ENCODE measurements at places on chromosomes 12 and 14. TPM values are rescaled to one million over a fixed set of nuclear protein-coding genes. Genes with fewer than 3 reads are reported as not detected.

GRCh38 chr12:111445726-111446581 lies 40.2 kb downstream of the SH2B3 start:
- no peak for DNase-seq

ITPK1 gene
- 63.8 TPM for total RNA-seq

DNA sequence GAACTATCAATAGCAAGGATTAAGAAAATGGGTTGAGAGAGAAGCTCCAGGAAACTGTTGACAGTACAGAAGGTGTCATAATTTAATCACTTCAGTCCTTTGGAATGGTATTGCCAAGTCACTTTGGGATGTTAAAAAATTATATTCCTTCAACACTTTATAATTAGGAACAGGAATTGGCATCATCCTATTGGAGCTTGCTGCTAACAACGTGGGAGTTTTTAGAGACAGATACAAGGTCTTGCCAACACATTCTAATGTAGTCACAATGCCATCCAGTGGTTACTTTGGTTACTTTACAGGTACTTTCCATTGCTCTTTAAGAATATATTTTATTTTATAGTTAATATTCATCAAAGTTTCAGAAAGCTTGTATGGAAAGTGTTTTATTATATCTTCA lies 310.1 kb downstream of the SYT1 start:
- no peak for DNase-seq

DNA sequence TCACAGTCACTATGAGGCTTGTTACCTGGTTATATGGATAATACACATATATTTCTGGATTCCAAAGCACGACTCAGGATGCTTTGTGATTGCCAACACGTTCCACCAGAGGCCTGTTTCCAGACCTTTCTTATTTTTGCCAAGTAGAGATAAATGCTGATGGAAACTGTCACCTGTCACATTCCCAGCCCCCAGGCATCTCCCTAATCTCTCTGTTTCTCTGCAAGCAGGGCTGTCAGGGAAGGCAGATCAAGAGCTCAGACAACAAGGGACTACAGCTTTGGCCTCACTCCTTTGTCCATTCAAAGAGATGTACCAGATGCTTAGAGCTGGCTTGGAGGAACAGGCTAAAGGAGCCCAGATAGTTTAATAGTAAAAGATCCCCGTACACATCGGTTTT lies 21.8 kb upstream of the DDHD1 start:
- no peak for DNase-seq

GRCh38 chr12:69131077-69131476 lies 108.3 kb upstream of the CPSF6 start:
- no peak for DNase-seq

GRCh38 chr14:43898687-43899086 lies 608.4 kb downstream of the FSCB start:
- DNase-seq, result no peak

DNA sequence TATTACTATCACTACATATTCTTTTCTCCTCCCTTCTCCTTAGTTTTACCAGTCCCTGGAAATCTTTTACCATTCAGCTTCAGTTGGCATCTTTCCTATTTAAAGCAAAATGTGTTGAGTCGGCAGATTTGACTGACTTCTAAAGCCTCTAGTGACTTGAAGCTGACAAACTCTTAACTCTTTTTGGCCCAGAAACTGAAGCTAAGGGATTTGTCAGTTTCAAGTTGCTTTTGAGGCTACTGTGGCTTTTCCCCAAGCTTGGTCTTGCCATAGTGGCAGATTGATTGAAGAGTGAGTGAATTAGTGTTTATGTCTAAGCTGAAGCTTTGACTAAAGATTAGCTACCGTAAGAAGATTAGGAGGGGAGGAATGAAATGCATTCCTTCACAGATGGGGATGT lies 104.0 kb downstream of the ETNK1 start:
- no peak for DNase-seq

GRCh38 chr12:42730291-42730690 lies 140.7 kb upstream of the PRICKLE1 start:
- DNase-seq, result no peak

DNA sequence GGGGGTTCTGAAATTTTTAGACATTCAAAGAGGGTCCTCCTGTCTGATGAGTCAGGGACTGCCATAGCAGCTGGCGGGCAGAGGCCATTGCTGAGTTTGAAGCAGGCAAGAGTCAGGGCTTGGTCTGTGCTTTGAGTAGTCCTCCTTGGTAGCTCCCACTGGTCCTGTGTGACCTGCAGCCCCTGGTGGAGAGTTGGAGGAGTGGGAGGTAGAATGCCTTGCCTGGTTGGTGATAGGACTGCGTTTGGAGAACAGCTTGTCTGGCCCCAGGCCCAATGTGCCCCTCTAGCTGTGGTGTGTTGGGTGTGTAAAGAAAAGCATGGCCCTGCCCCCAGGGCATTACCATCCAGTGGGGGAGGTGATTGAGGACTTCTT lies 116.7 kb downstream of the BEGAIN start:
- no peak for DNase-seq

GRCh38 chr14:33612197-33612505 lies 338.7 kb downstream of the EGLN3 start:
- DNase-seq, result no peak

LMO3 gene
- total RNA-seq, result 34.1 TPM

- no peak for DNase-seq
Measured at GRCh38 chr14:26163761-26164160, 434.1 kb downstream of the NOVA1 start.

GRCh38 chr12:93145086-93145485 lies 216.0 kb upstream of the EEA1 start:
- DNase-seq, result no peak

- DNase-seq, result no peak
Measured at GRCh38 chr14:23454445-23454856, 15.1 kb upstream of the NGDN start.

DNA sequence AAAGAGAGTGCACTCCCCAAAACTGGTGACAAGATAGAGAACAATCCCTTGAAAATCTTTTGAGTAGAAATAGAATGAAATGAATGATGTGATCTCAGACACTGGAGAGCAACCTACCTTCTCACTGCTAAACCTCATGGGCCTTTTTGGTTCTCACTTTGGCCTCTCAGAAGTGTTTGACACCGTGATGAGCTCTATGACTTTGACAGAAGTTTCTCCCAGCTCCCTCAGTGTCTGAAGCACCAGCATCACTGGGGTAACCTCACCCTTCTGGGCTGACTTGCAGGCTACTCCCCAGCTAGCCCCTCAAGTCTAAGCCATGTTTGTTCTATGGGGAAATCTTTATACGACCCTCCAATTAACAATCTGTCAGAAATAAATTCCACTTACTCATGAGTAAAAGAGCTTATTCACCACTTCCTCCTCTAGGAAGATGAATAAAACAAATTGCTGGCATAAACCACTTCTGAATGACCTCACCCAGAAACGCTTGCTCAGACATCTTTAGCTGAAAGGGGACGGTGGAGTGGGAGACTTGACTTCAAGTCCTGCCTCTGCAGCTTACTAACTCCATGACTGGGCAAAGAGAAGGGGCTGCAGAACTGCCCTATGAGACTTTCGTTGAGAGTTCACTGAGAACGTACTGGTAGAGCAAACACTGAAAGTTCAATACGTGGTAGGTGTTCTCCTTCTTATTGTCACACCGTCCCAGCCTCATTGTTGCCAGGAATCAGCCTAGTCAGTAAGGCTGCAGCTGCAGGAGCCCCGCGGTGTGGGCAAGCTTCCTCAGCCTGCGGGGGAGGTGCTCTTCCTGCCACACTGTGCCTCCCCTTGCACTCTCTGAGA lies 46.5 kb downstream of the ST8SIA1 start:
- no peak for DNase-seq

HOXC9 gene
- 6.3 TPM for total RNA-seq

FLRT2 gene
- total RNA-seq, result 13.5 TPM

OGFOD2 gene
- total RNA-seq, result 18.1 TPM

GRCh38 chr14:25518364-25518763 lies 468.4 kb upstream of the STXBP6 start:
- no peak for DNase-seq

KCNMB4 gene
- 6.1 TPM for total RNA-seq

DNA sequence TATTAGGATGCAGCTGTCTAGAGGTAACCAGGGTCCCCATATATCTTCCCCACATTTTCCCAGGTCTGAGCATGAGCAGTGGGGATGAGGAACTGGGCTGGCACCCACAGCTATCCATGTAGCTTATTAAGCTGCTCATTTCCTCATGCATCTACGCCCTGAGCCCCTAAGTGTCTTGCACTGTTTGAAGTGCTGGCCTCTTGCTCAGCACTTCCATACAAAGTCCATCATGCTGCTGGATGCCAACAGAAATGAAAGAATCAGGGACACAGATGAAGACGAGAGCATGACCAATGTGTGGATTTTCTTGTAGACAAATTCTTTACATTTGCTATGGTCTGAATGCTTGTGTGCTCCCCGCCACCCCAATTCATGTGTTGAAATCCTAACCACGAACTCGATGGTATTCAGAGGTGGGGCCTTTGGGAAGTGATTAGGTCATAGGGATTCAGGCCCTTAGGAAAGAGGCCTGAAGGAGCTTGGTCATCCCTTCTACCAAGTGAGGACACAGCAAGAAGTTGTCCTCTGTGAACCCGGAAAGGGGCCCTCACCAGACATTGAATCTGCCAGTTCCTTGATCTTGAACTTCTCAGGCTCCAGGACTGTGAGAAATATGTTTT lies 54.5 kb downstream of the C12orf75 start:
- no peak for DNase-seq

- DNase-seq, result no peak
Measured at GRCh38 chr12:67220065-67220464, 49.1 kb upstream of the CAND1 start.

GRCh38 chr14:81980601-81981306 lies 447.1 kb upstream of the SEL1L start:
- DNase-seq, result peak; percentile 4

GRCh38 chr14:67360470-67361206 lies 510 bp downstream of the EIF2S1 start:
- no peak for DNase-seq

FAM181A gene
- 13.4 TPM for total RNA-seq

DNA sequence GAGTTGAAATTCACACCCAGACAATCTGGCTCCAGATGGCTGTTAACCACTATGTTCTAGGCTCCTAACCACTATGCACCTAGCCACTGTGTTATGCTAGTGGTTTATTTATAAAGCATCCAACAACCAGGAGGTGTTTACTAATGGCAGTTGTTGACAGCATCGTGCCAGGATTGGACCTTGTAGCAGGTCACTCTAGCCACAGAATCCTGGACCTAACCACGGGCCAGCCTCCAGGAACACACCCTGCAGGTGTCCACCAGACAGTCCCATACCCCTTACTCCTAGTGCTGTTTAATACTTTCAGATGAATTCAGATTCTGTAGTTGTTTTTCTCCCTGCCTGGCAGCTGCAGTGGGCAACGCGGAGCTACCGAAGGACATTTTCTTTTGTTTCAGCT lies 109.4 kb upstream of the MYL2 start:
- DNase-seq, result no peak

DNA sequence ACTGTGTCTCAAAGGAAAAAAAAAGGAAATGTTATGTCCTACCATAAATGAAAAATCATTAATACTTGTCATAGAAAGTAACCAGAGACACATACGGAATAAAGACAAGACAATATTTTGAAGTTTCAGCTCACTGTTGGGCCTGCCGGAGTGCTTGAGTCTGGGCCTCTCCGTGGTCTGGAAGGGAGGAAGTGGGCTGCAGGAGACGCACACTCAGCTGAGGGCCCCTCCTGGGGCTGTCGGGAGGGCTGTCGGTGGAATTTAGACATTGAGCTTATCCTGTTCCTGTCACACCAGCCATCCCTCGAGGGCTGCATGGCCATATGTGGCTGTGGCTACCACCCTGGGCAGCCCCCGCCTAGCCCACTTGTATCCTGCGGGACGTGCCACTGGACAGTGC lies 80.6 kb downstream of the DDX51 start:
- no peak for DNase-seq

GRCh38 chr12:57604454-57604991 lies at the start of gene DTX3:
DTX3 (plus strand) TSS chr12:57604824; CDS start chr12:57606518, 1,694 bp downstream.
- no peak for DNase-seq

ABHD4 gene
- 11.6 TPM for total RNA-seq

DNA sequence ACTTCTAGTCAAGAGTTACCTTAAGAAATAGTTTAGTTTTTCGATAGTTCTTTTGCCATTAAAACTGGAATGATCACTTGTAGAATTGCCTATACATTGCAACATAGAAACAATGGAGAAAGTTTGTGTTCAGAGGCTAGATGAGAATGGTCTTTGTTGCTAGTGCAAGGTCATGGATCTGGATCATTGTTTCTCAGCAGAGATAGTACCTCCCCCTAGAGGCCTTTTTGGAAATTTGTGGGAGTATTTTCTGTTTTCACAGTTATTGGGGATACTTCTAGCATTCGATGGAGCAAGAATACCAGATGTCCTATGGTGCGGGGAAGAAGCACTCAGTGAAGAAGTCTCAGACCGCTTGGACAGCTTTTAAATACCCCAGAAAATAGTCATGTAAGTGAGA lies 138.8 kb upstream of the HMGA2 start:
- no peak for DNase-seq

GRCh38 chr12:24770821-24771220 lies 178.1 kb downstream of the BCAT1 start:
- no peak for DNase-seq

DPY19L2 gene
- total RNA-seq, result 23.2 TPM

GRCh38 chr12:112344220-112344619 lies 38.0 kb downstream of the HECTD4 start:
- DNase-seq, result no peak

DNA sequence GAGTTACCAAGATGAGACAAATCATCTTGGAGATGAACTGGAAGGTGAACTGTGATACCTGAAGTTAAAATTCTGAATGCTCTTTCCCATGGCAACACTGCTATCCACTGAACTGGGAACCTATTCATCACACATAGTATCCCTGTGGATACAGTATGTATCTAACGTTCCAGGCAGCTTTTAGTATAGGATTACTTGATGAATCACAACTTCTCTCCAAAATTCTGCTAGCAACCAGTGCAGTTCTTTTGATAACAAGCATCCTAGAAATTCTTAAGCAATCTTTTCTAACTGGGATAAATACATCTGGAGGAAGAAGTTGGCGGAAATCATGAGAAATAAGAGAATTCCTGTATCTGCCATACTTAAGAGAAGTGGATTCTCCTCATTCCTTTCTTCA lies 66.4 kb downstream of the PAWR start:
- DNase-seq, result no peak

- DNase-seq, result no peak
Measured at GRCh38 chr14:51650716-51651387, 858 bp upstream of the FRMD6 start.

SGPP1 gene
- 11.5 TPM for total RNA-seq

DBX2 gene
- total RNA-seq, result not detected

DNA sequence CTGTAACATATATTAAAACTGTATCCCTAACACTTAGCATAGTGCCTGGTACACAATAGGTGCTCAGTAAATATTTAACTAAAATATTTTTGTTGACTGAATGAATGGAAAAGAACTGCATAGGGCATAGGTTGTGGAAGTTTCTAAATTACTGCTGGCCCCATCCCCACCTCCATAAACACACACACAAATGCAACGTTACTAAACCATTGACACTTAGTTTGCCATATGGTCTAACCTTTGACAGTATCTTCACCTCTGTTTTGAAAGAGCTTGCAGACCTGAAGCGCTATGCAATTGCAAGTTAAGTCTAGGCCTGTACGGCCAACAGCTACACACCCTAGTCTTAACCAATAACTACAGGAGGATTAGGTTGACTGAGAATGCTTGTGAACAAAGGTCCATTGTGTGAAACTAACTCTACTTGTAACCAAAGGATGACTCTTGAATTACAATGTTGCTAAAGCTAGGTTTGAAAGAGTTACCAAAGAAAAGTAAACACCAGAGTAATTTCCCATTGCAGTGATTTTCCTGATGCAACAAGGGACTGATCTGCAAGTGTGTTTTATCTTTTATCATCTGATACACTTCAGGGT lies 924 bp upstream of the MANSC1 start:
- DNase-seq, result no peak

MUCL1 gene
- total RNA-seq, result not detected

- no peak for DNase-seq
Measured at GRCh38 chr12:79388011-79388410, 302.8 kb downstream of the PAWR start.
